ENCODE measurements at places on chromosomes 2 and 18. TPM values are rescaled to one million over a fixed set of nuclear protein-coding genes. Genes with fewer than 3 reads are reported as not detected.
A peak's percentile ranks its signal among the peaks of the same experiment; 100 is the strongest.

- DNase-seq: no peak
Measured at GRCh38 chr18:13191031-13191430, 27.5 kb upstream of the LDLRAD4 start.

- DNase-seq: no peak
Measured at GRCh38 chr2:11342551-11343367, 1.7 kb downstream of the ROCK2 start.

Gene ARHGEF33
- total RNA-seq: 0.13 TPM

Gene C2orf80
- total RNA-seq: not detected

DNA sequence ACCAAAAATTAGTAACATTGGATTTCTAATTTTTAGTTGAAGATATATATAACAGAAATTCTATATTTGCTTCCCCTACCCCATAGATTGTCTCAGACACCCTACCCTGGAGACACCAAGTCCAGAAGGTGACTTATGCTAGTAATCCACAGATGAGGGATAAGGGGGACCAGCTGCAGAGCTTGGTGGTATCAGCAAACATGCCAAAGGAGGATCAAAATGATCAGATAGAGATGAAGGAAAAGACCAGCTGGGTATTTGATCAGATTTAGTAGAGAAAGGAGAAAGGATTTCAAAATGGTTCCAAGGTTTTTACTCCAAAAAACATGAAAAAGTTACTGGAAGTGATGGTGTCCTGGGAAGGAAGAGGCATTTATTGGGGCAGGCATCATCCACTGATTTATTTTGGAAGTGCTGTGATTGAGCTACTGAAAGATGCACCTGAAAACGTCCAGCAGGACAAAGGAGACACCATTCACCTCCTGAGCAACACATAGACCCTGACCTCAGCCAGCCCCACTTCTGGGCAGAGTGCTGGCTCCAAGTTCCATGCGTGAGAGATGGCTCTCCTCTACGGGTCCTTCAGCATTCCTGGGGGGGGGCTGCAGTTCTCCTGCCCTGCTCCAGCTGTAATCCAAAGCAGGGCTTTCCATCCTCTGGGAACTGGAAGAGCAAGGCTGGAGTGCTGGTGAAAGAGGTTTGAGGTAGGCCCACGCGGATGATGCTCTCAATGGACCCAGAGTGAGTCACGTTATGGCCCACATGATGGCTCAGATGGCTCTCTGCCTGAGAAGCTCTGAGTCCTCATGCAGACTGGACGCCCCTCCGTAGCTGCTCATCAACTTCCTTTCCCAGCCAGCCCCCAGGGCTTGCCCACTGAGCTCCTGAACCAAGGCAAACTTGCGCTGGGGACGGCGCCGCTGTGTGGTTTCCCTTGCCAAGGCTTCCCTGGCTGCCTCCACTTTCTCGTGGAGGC is 3.7 kb upstream of the LRRFIP1 start:
- DNase-seq: no peak

GRCh38 chr2:155810411-155810810 is 522.1 kb downstream of the NR4A2 start:
- no peak for DNase-seq

- peak; percentile 62 for DNase-seq
Measured at GRCh38 chr2:105773568-105773967, 28.9 kb downstream of the NCK2 start.

- DNase-seq: no peak
Measured at GRCh38 chr2:45259138-45259537, 249.9 kb upstream of the SIX2 start.

Gene VWC2L
- total RNA-seq: not detected

Gene KIF5C
- 1.9 TPM for total RNA-seq

- DNase-seq: peak; percentile 87
Measured at GRCh38 chr2:216596236-216596979, 36.8 kb upstream of the IGFBP2 start.

GRCh38 chr2:38120829-38121228 is 44.9 kb upstream of the CYP1B1 start:
- DNase-seq: no peak

Gene CD8B
- total RNA-seq: not detected

GRCh38 chr2:140737006-140737405 is 1393.8 kb downstream of the LRP1B start:
- no peak for DNase-seq

Gene FAM124B
- 1.3 TPM for total RNA-seq

DNA sequence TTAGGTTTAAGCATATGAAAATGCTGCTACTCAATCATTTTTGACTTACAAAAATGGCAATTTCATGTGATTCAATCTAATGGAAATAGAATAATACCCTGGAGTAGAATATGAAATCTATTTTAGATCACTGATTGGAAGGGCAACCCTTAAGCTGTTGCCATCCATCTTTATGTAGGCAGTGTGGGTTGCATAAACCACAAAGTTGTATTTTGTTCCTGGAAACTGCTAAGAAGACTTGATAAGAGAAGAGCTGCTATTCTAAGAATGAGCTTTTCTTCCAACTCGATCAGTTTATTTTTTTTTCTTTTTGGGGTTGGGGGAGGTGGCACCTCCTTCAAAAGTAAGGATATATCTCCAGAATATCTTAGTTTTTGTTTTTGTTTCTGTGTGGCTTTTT is 60.2 kb downstream of the CAVIN2 start:
- DNase-seq: no peak

DNA sequence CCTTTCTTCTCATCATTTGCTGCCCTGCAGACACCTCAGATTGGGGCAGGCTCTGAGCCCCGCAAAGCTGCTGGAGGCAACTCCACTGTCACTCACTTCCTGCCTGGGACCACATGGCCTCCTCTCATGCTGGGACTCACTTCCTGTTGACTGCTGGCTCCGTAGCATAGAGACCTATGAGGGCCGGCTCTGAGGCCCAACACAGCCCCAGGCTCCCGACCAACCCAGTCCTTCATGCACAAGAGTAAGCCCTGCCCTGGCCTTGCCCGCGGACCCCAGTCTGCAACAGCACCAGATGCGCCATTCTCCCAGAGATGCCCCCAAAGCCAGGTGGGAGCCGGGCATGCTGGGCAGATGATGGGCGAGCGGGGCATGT is 55.7 kb downstream of the DNMT3A start:
- no peak for DNase-seq

DNA sequence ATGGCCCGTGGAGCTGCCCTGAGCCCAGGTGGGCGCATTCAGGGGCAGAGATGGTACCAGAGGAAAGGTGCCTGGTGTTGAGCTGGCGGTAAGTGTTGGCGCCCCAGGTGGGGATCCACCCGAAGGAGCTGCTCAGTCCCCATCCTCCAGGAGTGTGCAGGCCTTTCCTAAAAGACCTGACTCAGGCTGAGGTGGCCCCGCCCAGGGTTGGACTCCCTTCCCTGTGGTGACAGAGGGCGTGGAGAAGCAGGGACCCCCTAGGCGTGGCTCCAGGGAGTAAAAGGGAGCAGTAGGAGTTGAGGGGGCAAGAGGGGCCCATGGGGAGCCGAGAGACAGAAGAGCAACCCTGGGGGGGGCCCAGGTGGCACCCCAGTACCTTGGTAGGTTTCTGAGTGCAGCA is 2.4 kb downstream of the OXER1 start:
- no peak for DNase-seq

Gene FAM237A
- not detected for total RNA-seq
